ENCODE measurements at places on chromosomes 3 and 15.
A peak's percentile ranks its signal among the peaks of the same experiment; 100 is the strongest.

DNA sequence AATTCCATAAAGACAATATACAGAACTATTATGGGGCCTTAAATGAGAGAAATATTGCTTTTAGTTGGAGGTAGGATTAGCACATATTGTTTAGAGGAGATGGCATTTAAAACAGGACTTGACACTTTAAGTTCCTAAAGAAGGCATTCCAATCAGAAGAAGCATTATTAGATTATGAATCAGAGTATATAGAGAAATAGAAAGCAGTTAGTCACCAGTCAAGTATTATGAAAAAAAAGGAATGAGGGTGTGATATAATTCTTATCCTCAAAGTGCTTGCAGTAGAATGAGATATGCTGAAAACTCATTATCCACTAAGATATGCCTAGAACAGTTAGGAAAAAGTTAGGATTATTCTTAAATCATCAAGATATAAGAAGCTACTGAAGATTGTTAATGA, 456.2 kb downstream of the ZNF385D start:
- no peak for DNase-seq

DNA sequence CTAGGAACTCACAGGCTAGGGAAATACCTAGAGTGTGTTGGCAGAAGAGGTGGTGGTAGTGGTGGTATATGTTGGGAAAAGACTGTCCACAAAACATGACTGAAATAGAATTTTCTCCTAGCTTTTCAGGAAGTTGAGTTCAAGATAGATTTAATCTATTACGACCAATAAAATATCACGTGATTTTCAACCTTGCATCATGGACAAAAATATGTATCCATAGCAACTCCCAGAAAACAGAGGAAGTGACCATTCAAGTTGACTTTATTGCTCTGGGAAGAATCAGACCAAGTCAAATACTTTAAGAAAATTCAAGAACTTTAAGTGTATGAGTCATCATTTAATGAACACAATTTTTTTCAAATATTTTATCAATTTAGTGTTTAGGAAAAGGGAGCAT, 347.0 kb upstream of the ZNF385D start:
- DNase-seq: no peak

- DNase-seq: no peak
Measured at GRCh38 chr3:108097322-108098002, 6.6 kb upstream of the CD47 start.

GRCh38 chr3:193702967-193703366, 110.0 kb downstream of the OPA1 start:
- no peak for DNase-seq

DNA sequence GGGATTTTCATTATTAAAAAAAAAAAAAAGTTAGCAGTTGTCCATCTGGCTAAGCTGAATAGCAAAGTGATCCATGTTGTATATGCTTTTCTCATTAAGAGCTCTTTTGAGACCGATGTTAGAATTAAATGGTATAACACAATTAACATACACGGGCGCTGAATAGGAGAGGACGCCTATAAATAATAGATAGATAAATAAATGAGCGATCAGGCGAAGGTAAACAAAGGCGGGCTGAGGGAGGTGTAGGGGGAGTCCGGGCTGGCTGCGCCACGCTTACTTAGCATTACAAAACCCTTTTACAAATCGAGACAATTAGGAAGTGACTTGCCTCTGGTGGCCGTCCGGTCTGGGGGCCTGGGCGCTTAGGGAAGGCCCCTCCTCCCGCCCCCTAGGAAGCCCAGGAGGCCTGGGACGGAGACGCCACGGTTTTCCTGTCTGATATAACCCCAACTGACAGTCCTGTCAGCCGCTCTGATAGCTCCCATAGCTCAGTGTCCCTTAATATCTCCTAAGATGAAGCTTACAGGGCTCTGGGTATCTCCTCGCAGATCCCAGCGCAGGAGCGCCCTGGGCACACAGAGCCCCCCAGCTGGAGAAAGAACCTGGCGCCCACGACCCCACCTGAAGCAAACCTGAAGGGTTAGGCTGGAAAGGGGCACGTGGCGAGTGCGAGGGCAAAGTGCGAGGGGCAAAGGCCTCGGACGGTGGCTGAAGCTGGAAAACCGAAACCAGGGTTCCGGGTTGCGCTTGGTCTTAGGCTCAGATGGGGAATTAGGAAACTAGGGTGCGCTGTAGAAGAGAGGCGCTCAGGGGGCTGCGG, 3.6 kb downstream of the SOX14 start:
- DNase-seq: no peak

- no peak for DNase-seq
Measured at GRCh38 chr15:47398594-47398993, 318.7 kb upstream of the SEMA6D start.

- no peak for DNase-seq
Measured at GRCh38 chr15:66131831-66132230, 121.7 kb downstream of the MEGF11 start.

- DNase-seq: no peak
Measured at GRCh38 chr3:157856078-157856939, 249.9 kb downstream of the SHOX2 start.

- no peak for DNase-seq
Measured at GRCh38 chr15:50150851-50151250, 31.1 kb upstream of the SLC27A2 start.

DNA sequence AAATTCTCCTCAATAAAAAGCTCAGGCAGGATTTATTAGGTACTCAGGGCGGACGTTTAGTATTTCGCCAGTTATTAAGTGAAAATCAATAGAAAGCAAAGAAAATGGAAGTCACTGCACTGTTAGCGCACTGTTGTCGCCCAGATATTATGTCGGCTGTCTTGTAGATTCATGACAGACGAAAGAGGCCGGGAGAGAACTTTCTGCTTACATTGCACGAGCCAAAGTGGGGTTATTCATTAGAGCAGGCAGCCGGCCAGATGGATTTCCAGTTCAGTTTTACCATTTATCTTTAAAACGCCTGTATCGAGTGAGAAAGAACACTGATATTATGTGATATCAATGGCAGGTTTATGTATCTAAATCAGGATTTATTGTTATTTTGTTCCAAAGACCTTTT, 866.0 kb upstream of the NR2F2 start:
- no peak for DNase-seq

DNA sequence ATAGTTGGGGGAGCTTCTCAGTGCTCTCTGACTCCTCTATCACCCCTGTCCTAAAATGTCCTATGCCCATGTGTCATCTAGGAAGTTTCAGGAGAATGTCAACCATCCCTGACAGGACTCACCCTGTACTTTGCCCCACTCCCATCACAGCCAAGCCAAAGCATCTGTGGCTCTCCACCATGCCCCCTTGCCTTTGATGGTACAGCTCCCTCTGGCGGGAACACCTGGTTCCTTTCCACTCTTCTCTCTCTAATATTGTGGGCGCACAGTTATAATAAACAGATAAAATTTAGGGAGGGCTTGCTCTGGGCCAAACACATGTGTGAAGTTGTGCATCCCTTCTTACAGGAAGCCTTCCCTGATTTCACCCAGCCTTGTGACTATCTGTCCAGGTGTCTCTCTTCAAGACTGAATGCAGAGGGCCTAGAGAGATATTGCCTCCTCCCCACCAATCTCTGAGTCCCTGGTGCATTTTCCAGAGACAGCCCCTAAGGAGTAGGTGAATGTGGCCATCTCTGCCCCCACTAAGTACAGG, 62.8 kb downstream of the ISG20 start:
- peak; percentile 79 for DNase-seq

DNA sequence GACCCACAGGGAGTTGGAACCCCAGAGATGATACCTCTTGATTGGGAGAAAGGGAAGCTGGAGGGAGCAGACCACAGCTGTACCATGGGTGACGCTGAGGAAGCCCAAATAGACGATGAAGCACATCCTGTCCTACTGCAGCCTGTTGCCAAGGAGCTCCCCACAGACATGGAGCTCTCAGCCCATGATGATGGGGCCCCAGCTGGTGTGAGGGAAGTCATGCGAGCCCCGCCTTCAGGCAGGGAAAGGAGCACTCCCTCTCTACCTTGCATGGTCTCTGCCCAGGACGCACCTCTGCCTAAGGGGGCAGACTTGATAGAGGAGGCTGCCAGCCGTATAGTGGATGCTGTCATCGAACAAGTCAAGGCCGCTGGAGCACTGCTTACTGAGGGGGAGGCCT, 201.1 kb downstream of the AKAP13 start:
- DNase-seq: no peak

DNA sequence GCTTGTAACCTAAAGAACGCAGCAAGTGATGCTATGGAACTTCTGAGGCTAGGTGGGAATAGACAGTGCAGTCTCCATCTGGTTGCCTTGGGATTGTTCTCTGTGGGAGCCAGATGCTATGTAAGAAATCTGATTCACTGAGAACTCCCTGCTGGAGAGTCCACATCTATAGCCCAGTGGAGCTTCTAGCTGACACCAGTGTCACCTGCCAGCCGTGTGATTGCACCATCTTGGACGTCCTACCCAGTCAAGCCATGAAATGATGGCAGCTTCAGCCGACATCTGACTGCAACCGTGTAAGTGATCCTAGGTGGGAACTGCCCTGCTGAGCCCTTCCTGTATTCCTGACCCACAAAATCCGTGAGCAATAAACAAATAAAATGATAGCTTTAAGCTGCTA, 12.4 kb upstream of the FYCO1 start:
- DNase-seq: no peak

DNA sequence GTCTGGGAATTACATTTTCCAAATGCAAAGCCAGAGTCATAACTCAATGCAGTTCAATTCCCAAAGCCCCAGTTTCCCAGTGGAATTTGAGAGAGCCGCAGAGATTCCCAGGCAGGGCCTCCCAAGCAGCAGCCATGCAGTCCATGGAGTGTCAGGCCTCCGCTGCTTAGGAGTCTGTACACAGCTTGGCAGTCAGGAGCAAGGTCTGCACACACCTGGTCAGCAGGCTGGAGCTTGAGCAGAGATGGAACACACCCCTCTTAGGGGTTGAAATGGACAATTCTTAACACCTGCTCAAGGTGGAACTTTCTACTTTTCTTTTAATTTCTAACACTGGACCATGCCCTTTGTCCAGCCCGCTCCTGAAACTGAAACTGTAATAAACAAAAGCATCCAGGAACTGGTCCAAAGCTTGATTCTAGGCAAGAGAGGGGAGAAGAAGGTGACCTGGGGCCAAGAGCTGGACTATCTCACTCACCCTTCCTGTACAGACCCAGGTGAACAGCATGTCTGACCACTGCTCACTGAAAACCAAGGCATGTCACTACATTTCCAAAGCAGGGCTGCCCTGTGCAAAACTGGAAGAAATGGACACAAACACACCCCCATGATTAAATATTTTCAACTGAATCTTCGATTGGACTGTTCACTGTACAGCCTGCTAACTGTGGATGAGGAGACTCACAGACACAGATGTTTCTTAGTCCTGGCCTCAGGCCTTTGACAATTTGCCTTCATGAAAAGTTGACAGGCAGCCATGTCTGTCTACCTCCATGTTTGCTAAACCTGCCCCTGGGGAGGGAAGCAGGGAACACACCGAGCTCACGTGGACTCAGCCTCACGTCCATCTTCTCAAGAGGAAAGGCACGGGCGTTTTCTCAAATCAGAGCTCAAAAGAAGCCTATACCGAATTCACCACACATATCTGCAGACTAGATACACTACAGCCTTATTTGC, 48.6 kb upstream of the DUSP7 start:
- DNase-seq: no peak

DNA sequence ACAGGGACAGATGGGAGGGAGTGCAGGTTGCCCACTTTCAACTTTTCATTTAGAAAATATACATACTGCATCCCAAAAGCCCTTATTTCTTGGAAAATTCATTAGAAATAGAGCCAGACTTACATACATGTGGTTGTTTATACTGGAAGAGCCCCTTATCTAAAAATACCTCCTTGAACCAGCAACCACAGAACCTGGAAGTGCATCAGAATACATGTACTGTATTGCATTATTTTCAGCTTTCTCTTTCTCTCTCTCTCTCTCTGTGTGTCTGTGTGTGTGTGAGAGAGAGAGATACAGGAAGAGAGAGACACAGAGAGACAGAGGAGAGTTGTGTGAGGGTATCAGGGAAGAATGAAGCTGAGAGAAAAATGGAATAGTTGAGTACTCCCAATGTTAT, 29.5 kb upstream of the LSAMP start:
- no peak for DNase-seq

- DNase-seq: peak; percentile 42
Measured at GRCh38 chr3:190252080-190252479, 70.2 kb downstream of the CLDN1 start.
